ENCODE measurements at places on chromosomes 7 and 10.

- no peak for DNase-seq
These were observed 87.9 kb upstream of the KAT6B start for GRCh38 chr10:74738542-74738941.

DNA sequence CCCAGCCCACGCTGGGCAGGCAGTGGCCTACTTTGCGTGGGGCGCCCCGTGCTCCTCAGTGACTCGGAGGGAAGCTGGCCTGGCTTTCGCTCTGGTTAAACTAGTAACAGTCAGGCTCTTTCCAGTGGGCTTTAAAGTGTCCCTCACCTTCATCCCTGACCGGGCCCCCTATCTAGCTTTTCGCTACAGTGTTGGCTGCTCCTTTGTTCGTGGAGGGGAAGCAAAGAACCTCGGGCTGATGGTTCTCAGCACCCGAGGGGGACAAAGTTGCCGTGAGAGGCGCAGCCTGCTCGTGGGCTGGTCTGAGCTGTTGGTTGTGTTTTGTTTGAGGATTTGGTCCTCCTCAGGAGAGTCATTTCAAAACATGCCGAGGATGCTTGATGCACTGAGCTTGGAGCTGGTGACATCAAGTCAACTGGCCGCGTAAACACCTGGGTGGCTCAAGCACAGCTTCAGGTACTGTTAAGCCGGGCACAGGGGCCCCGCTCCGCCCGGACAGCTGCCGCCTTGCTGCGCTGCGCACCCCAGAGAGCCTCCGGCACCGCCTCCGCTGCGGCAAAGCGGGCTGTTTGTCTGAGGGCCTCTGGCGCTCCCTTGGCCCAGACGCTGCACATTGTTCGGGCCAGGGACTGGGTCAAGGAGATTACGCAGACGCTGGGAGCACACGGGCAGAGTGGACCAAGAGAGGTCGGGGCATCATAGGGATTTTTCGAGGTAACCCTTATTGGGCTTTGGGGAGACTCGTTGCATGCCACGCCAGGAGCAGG, 1.6 kb downstream of the DLX6 start:
- DNase-seq, result no peak

DNA sequence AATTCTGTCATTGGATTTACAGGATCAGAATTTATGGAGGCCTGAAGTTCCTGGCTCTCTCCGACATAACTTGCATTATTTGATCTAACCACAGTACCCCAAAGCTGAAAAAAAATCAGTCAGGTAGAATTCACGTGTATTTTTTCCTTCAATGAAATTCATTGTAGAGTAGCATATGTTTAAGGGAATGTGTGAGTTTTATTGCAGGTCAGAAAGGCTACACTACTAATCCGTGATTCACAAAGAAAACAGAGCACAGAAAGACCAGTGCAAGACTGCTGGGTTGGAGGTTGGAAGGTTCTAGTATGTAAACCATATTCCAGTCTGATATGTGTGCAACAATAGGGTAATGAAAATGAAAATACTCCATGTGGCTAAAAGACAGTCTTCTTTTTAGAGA, 247.0 kb upstream of the FERD3L start:
- DNase-seq, result no peak

DNA sequence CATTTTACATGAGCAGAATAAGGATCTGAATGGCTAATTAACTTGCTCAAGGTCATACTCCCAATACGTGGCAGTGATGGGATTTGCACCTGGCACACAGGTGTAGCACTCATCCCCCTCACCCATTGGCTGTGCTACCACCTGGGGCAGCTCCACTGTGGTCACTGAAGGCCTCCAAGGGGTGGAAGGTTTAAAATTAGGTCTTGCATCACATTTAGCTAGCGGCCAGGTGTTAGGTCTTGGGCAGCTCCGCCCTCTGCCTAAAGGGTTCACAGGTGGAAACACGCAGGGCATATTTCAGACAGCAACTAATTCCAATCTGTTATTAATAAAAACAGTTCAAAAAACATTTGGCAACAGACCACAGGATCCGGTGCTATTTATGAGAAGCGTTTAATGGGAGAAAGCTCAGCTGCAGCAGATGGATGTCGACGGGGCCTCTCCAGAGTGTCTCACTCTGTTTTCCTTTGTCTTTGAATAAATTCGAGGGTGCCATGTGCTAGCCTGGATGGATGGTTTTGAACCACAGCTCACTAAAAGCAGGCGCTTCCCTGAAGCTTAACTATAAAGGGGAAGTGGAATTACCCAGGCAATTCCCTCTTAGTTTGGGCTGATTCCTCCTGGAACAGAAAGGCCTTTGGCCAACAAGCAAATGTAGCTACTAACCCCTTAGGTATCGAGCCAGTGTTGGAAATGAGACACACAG, 1017.6 kb downstream of the TYW1 start:
- no peak for DNase-seq

DNA sequence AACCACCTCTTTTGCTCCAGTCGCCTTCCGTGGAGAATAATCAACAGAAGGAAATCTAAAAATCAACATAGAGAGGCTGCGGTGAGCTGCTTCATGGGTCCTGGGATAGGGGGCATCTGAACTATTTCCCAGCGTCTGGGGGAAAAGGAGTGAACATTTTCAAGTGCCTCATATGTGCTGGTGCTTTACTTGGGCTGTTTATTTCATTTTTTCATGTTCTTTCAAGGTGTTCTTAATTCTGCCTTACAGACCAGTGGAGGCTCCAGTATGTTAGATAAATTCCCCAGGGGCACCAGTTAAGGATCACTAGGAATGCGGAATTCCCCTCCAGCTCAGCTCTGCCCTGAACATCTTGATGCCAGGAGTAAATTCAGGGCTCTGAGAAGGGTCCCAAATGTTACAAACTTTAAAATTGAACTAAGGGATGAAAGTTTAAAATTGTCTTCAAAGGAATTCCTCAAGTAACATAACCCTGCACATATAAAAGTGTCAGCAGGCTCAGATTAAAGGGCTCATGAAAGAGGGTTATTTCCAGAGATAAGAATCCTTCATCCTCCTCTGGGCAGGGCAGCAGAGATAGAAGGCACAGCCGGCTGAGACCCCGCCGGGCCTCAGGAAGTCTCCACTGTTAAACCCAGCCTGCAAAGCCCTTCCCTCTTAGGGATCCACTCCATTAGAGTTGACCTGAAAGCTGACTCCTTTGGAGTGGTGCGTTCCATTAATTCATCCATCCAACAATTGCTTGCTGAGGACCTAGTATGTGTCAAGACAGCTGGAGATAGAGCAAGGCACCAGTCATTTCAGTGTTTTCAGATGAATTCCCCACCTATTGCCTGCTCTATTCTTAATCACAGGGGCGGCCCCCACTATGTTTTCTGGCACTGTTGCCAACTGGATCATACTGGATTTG, 345.8 kb downstream of the KCNMA1 start:
- DNase-seq, result no peak
